ENCODE measurements at places on chromosomes 16 and 17. TPM values are rescaled to one million over a fixed set of nuclear protein-coding genes. Genes with fewer than 3 reads are reported as not detected.

DNA sequence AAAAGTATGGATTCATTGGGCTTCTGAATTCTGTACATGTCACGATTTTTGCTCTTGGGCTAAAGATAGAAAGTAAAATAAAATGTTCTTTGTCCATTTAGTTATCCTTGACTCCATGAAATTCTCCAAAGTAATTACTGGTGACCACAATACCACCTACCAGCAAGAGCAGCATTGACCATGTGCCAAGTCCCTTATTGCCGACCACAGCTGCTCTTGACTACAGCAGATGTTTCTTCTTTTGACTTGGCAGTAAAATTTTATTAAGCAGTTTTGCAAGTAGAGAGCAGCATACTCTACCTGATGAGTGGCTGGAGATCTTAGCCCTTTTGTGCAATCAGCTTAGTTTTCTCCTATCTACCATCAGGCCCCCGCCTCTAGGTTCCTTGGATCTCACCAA, 152.2 kb upstream of the TBX2 start:
- peak; percentile 80 for DNase-seq

- DNase-seq: no peak
Observed at GRCh38 chr17:32914181-32914580, 13.8 kb upstream of the TMEM98 start.

Gene KRTAP4-4
- polyA plus RNA-seq: not detected

Gene MEOX1
- not detected for polyA plus RNA-seq

- no peak for DNase-seq
Observed at GRCh38 chr17:10631048-10631700, 25.9 kb downstream of the MYH3 start.

DNA sequence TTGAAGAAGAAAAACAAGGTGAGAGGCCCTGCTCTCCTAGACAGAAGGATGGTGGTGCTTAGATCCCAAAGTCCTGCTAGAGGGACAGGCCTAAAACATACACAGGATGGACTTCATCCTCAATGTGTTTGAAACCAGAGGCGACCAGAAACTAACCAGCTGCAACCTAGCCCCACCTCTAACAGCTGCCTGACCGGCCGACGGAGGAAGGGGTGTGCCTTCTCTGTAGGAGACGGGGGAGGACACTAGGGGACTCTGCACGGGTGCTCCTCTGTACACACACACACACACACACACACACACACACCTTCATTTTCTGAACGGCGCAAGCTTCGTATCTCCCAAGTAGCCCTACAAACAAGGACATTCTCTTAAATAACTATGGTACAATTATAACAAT, 24.3 kb upstream of the PITPNM3 start:
- no peak for DNase-seq

Gene LLGL2
- 181 TPM for polyA plus RNA-seq
